ENCODE measurements at places on chromosomes 2 and 18.

GRCh38 chr2:8867363-8867762 is 29.9 kb upstream of the KIDINS220 start:
- no peak for DNase-seq

DNA sequence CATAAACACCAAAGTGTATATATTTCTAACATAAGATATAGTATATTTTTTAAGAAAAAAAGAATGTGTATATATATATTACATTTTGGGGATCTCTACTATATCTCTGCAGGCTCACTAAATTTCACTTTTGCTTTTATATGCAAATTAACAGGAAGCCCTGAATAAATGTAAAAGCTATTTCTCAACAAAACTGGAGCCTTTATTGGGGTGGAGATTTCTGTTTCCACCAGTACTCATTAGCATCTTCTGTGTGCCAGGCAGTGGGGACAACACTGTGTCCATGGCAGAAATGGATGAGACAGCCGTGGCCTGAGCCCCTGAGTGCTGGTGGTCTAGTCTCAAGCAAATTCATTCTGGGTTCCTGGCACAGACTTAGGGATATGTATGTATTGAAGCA is 41.3 kb downstream of the C18orf63 start:
- DNase-seq = no peak

GRCh38 chr2:64260817-64261216 is 116.6 kb upstream of the PELI1 start:
- DNase-seq = no peak

GRCh38 chr2:123500988-123501387 is 524.1 kb upstream of the CNTNAP5 start:
- DNase-seq = no peak

GRCh38 chr2:168185583-168186274 is 61.7 kb downstream of the STK39 start:
- no peak for DNase-seq

- no peak for DNase-seq
Measured at GRCh38 chr18:25876330-25876948, 214.0 kb downstream of the SS18 start.

- DNase-seq = peak; percentile 55
Measured at GRCh38 chr2:71277536-71278103, 50.7 kb upstream of the PAIP2B start.

DNA sequence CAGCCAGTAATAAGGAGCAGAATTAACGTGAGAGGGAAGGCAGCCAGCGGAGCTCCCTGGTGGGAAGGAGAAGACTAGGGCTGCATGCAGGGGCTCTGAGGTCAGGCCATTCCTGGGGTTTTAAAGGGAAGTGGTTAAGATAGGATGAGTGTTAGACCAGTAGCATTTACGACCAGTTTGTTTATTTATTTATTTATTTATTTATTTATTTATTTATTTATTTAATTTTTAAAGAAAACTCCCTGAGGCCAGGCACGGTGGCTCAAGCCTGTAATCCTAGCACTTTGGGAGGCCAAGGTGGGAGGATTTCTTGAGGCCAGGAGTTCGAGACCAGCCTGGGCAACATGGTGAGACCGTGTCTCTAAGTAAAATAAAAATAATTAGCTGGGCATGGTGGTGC is 152.8 kb downstream of the FHOD3 start:
- DNase-seq = no peak

DNA sequence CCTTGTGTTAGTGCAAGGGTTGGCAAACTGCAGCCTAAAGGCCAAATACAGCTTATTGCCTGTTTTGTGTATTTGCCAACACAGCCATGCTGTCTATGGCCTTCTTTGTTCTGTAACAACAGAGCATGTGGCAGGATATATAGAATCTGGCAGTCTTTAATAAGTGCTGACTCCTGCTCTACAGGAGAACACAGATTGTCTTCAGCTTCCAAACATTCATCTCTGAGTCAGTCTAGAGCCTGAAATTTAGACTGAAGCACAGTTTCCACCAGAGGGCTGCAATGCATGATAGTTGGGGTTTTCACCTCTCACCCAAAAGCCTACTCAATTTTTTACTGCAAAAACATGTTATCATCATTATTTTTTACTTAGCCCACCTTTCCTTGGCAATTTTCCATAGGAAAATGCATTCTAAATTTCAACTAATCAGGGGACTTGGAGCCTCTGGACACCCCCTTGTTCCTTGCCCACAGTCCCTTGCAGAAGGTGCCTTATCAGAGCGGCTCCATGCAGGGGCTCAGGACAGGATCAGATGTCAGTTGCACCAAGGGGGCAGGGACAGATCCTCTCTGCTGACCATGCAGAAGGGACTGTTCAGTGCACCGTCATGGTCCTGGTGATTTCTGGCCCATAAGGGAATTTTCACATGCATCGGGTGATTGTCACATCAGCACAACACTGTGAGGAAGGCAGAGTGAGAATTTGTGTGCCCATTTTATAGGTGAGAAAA is 12.4 kb downstream of the IL37 start:
- no peak for DNase-seq

GRCh38 chr2:172350839-172351479 is 76.4 kb upstream of the ITGA6 start:
- peak; percentile 15 for DNase-seq

DNA sequence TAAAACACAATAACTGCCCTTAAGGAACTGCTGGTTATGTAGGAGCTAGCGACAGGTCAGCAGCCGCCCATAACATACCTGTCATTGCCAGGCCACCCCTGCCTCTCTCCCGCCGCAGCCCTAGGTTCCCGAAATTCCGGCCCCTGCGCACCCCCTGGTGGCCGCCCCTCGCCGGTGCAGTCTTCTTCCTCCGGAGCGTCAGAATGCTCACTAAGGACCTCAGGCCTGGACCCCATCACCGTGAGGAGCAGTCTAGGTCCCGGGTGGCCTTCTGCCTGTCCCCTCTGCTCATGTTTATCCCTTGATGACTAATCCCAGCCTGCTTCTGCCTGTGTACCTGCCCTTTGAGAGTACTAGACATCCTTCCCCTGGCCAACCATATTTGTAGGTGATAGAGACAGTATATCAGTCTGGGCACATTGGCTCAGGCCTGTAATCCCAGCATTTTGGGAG is 115.7 kb upstream of the SLC1A4 start:
- peak; percentile 73 for DNase-seq

- no peak for DNase-seq
Measured at GRCh38 chr2:30765876-30766470, 41.3 kb downstream of the CAPN13 start.

GRCh38 chr2:62412347-62412742 is 93.7 kb downstream of the TMEM17 start:
- no peak for DNase-seq

DNA sequence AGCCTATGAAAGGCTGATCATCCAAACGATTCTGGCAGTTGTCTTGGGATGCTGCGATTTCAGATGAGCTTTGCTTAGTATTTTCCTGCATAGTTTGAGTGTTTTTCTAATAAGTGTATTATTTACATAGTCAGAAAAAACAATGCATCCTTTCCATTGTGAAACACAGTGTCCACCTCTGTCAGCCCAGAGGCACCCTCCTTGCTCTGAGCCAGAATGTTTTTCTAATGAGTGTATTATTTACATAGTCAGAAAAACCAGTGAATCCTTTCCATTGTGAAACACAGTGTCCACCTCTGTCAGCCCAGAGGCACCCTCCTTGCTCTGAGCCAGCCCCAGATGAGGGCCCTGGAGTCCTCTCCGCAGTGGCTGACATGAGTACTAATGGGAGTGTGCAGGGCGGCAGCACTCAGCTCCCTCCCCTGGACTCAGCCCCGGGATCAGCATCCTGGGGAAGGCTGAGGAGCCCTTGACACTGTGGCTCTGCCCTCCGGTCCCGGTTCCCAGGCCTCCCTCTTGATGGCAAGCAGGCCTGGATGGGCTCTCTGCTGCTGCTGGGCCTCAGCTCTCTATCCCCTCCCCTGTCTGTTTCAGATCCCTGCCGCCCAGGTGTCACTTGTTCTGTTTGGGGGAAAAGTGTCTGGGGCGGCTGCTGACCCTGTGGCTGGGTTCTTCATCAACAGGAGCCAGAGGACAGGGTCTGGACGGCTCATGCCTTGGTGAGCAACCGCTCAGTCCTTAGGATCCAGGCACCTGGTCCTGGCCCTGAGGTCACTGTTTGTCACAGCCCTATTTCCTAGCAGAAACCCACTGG is 5.9 kb downstream of the MFSD2B start:
- DNase-seq = no peak

DNA sequence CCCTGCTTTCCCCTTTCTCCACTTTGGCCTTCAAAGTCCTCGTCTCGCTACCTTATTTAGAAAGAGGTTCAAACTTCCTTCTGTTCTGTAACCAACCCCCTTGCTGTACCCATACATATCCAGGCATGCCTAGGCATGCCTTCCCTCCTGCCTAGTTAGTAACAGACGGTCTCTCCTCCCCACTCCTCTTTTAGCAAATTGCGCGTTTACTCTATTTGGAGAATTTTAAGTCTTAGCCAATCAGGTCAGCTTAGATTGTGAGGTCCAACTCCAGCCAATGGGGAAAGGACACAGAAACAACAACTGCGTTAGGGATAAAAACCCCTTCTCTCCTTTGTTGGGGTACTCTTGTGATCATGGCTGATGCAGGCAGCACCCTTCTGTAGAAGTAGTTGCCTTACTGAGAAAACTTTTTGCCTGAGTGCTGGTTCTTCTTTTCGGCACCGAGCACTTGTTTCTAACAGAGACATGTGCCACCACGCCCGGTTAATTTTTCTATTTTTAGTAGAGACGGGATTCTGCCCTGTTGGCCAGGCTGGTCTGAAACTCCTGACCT is 85.9 kb upstream of the FOXI3 start:
- DNase-seq = no peak

DNA sequence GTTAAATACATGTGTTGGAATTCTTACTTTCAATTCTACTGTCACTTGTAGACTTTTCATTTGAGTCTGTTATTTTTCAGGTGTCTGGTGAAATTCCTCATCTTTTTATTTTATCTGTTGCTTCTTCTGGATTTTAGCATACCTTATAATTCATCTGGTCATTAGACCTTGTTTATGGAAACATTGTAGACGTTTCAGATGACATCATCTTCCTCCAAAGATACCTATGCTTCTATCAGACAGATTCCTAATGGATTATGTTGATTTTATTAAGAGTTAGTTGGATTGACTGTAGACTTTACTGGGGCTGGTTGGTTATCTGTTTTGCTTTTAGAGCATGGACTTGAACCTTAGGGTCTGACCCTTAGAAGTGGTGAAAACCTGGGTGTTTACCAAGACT is 15.3 kb upstream of the MFSD2B start:
- no peak for DNase-seq

- no peak for DNase-seq
Measured at GRCh38 chr2:6945087-6945813, 28.0 kb downstream of the RNF144A start.

GRCh38 chr2:96604104-96604503 is 34.0 kb downstream of the KANSL3 start:
- DNase-seq = no peak

DNA sequence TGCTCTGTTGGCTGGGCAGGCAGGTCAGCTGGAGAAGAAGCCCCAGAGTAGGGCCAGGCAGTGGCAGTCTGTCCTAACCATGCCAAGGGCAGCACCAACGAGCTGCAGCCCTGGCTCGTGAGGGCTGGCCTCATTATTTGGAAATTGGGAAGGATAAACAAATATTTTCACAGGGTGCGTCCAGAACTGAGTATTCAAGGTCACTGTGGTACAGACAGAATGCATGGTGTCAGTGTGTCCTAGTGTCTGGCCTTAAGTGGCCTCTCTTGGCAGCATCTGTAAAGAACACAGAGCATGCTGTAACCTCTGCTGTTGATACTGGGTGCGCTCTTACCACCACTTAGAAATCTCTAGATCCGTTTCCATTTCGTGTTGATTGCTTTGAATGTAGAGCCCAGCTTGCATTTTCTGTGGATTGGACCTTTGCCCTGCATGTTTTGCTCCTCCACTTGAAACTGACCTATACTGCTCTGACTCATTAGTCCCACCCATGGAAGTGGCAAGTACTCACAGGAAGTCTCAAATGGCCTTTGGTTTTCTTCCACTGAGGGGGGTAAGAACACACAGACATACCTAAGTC is 88.2 kb downstream of the GREB1L start:
- no peak for DNase-seq

- no peak for DNase-seq
Measured at GRCh38 chr2:230358305-230358704, 31.3 kb downstream of the SP140L start.

DNA sequence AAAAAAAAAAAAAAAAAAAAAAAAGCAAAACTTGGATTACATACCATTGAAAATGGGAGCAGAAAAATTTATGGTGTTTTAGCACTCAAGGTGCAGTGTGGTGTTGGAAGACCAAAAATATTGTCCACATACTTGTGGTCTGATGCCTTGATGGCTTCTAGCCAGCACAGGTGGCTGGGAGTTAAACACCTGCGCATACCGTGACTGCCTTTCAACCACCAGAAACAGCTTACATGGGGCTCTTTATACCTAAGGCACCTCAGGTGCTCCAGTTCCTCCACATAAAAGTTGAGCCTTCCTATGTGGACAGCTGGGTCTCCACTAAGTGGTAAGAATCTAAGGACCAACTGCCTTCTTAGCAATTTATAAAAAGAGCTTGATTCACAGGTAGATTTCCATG is 802.6 kb upstream of the CELF4 start:
- no peak for DNase-seq

DNA sequence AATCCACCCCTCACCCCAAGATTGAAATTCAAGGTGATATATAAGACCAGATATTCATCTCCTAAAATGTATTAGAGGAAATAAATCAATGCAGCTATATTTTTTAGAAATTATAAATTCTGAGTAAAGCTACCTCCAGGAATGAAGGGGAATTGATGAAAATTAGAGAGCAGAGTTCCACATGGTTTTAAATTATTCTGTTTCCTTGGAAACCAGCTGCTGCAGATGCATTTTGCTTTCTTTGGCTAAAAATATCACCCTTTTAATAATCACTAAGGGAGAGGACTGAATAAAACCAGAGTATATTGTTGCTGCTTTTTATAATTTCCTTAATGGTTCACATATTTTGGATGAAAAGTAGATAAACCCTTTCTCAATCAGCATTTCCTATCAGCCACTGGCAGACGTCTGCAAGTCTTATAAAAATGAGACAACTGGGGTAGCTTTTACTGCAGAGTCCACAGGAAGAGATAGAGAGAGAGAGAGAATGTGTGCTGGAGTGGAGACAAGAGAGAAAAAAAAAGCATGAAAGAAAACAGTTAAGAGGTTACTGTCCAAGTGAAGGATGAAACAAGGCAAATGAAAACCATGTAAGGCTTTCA is 2.0 kb downstream of the CSRNP3 start:
- no peak for DNase-seq
